Breast epithelium (tissue), 4 donors: ENCODE measurements at places on chromosomes 3 and 15.

DNA sequence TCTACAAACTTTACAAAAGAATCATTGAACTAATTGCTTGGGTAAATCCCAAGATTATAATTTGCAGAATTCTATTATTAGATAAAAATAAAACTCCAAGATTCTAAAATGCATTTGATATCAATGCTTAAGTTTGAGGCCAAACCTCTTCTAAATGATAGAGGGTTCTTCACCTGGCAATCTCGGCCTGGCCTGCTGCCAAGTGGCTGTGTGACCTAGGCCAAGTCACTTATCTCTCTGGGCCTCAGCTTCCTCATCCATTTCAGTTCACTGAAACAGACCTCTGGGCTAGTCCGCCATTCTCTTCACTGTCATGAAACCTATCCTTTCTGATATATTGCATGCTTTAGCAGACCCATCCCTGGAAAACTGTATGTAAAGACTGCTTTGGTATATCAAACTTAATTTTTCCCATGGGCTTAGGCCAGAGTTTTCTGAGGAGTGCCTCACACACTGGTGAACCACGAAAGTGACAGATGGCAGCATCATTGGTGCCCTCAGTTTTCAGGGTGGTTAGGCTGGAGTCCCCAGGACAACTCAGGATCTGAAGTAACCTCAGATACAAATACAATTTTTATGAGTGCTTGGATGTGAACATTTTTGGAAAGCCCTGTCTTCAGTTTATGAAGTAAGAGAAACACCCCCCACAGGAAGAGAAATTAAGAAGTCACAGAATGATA, 21.8 kb downstream of the NUDT16 start:
- DNase-seq = no peak

DNA sequence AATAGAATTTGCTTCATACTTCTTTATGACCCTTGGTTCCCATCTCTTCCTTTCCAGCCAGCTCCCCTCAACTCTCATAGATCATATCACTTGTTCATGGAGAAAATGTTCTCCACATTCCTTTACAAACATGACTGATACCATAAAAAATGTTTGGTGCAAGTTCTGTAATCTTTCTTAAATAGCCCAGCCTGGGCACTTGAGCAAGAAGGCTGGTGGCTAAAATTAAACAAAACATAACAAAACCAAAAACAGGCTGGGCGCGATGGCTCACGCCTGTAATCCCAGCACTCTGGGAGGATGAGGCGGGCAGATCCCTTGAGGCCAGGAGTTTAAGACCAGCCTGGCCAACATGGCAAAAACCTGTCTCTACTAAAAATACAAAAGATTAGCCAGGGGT, 8.9 kb upstream of the POLR2M start:
- no peak for DNase-seq

GRCh38 chr3:64488939-64489338, 198.9 kb downstream of the ADAMTS9 start:
- DNase-seq = no peak

DNA sequence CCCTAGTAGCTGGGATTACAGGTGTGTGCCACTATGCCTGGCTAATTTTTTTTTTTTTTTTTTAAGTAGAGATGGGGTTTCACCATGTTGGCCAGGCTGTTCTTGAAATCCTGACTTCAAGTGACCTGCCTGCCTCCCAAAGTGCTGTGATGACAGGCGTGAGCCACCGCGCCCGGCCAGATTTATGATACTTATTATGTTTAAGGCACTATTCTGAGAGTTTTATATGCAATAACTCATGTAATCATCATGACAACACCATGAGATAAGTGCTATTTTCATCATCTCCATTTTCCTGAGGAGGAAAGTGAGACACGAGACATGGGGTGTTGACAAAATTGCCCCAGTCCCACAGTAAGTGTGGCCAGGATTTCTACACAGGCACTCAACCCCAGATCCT, 366.4 kb upstream of the TRIM42 start:
- no peak for DNase-seq

GRCh38 chr3:132661101-132661500, 972 bp downstream of the UBA5 start:
- DNase-seq = no peak

- DNase-seq = no peak
Observed at GRCh38 chr3:40899286-40899712, 300.0 kb upstream of the CTNNB1 start.

DNA sequence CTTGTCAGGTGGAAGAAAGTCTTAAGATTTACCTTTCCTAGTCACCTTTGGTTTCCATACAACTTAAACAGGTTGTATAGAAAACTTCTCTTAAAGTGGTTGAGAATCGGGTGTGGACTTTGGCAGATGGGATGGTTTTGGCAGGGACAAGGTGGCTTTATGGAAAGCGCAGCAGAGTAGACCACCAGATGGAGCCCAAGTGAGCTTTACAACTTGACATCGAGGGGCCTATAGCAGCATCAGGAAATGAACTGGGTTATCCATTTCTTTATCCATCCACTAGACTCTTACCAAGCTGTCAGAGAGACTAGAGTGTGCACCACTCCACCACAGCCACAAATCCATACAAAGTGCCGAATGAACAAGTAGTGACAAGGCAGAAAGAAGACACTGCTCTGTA, 85.3 kb upstream of the MBNL1 start:
- no peak for DNase-seq

DNA sequence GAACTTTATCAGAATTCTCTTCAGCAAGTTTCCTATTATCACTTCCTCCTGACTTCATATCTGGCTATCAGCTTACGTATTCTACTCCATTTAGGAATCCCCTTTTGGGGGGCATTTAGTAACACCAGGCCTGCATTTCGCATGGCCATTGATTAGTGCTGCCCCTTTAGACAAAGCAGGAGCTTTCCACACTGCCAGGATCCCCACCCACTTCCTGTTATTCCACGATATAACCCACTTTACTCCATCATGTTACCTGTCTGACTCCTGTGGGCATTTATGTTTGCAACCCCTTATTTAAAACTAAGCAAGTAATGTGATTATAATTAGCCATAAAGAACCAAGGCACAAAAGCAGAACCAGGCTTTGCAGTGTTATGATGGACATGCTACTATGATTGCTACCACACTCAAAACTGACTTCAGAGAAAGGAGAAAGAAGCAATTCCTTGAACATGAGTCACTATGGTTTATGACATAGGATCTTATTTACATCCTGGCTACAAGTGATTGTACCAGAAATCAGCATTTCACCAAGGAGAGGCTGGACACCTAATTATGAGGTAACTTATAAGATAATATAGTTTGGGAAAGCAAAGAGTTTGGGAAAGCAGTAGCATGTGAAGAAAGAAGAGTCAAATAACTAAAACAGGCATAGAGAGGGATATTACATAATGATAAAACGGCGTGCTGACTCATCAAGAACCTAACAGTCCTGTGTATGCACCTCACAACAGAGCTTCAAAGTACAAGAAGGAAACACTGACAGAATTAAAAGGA, 96.3 kb downstream of the IGSF11 start:
- DNase-seq = no peak

DNA sequence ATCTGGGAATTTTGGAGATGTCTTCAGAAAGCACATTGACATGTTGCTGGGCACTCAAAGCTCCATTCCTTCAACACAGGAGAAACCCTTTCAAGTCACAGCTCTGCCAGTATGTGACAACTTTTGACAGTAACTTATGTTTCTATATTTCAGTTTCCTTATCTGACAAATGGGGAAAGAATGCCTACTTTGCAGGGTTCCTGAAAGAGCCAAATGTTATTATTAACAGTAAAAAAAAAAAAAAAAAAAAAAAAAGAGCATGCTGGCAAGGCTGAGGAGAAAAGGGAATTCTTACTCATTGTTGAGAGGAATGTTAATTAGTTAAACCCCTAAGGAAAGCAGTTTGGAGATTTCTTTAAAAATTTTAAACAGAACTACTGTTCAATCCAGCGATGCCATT, 272.5 kb upstream of the TGFBR2 start:
- no peak for DNase-seq
